ENCODE measurements at places on chromosomes 12 and 14.

- DNase-seq, result no peak
These were observed 896 bp downstream of the EID3 start for GRCh38 chr12:104304261-104305009.

- no peak for DNase-seq
These were observed 57.5 kb downstream of the AP5M1 start for GRCh38 chr14:57326253-57326652.

DNA sequence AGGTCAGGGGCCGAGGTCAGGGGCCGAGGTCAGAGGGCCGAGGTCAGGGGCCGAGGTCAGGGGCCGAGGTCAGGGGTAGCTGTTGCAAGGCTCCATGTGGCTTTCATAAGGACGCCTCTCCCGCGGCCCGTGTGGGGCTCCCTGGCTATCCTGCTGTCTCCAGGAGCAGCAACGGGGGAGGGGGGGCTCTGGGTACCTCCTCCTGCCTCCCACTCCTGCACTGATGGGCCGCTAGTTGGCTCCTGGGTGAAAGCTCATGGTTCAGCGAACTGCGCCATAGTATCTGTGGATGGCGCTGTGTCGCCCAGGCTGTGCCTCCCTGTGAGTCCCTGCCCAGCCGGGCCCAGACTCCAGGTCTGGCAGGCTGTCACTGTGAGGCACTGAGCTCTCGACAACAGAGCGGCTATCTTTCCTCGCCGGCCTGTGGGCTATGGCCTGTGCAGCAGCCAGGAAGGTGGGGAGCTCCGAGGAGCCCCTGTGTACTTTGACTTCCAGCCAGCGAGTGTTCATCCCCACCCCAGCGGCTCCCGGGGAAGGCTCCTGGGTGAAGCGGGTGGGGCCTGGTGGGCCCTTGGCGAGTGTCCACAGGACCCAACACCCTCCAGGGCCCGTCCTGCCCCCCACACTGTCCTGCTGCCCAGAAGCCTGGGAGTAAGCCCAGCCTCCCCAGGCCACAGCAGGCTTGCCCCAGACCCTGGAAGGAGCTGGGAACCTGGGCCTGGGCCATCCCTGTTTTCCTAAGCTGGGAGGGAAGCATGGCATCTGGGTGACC lies 8.1 kb downstream of the RFLNA start:
- DNase-seq, result no peak

- DNase-seq, result no peak
These were observed 186.9 kb upstream of the FLRT2 start for GRCh38 chr14:85342858-85343607.

DNA sequence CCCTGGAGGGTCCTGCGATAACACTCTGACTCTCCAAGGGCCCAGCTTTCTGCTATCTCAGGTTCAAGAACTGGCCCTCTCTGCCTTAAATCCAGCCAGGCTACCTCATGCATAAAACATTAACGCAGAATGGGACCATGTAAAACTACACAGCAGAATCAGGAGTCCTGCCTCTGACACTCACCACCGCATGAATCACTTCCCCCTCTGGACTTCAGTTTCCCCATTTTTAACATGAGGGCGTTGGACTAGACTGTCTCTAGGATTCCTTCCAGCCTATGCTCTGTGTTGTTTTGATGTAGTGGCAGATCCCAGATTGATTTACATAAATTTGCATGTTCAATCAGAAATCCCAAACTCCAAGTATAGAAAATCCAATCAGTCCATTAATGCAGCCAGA lies 3.3 kb downstream of the NCKAP5L start:
- DNase-seq, result peak; percentile 81

DNA sequence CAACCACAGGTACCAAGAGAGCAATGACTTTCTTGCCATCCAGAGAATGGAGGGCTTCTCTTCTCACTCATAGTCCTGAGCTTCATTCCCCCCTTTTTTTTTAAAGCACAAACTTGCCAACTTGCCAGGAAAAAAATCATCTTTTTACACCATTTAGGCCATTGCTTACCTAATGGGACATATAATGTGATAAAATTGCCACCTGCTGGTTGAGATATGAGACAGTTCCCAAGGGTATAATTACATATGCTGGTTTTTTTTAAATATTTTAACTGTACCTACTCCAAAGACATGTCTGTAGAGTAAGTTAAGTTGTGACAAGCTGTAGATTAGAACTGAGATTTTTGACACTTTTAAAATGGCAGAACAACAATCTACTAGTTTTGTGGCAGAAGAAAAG lies 519.1 kb upstream of the SEL1L start:
- no peak for DNase-seq

DNA sequence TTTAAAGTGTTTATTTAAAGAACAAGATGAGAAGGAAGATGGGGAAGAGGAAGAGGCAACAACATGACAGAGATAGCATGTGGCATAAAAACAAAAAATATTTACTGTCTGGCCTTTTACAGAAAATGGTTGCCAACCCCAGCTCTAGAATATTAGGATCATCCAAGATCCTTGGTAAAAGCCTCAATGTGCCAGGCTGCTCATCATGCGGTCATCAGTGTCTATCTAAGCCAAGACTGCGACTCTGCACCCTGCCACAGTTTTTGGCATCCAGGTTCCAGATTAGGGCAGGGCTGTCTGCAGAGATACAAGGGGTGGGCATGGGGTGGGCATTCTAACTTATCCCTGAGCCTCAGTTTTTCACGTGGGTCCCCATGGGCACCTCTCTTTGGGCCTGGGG lies 46.9 kb upstream of the CNTN1 start:
- no peak for DNase-seq

GRCh38 chr12:106118-106591 lies 39.6 kb downstream of the IQSEC3 start:
- peak; percentile 3 for DNase-seq

DNA sequence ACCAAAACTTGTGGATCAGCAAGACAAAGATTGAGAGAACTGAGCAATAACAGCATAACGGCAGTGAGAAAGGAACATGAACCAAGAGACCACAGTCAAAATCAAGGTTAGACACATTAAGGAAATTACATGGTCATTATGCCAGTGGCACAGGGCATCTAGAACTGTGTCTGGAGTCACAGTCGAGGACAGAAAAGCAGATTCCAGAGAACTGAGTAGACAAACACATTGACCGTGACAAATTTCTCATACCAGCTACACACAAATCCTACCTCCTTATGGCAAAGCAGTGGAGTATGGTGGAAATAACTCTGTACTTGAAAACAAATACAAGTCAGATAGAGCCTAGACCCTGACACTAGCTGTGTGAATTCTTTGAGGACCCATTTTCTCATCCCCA lies 367.3 kb downstream of the DUSP6 start:
- no peak for DNase-seq

GRCh38 chr12:63068857-63069442 lies 82.1 kb downstream of the AVPR1A start:
- peak; percentile 49 for DNase-seq

GRCh38 chr12:84964048-84964447 lies 51.4 kb upstream of the SLC6A15 start:
- peak; percentile 8 for DNase-seq

DNA sequence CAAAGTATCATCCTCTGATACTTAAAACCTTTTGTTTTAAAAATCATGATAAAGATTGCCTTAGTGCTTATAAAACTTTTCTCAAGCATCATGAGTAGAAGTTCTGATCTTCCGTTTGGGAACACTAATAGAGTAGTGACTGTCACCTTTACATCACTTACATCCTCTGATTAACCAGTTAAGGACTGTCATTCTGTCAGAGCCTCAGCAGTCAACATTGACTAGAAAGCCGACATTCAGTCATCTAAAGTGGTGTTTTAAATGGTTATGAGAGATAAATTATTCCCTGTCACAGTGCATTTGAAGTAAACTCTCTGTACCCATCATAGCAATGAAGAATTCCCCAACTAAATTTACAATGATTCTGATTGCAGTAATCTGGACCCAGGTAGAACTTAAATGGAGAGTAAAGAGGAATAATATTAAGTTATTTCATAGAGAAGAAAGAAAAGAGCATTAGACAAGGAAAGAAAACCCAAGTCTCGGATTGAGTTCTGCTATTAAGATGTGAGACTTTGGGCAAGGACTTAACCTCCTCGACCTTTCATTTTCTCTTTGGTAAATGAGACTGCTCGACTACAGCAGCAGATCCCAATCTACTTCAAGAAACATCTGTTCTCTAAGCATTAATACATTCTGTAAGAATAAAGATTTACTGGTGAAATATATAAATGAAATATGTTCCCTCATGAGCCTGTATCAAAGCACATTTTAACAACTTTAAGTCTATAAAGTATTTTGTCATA lies 563.9 kb upstream of the LMO3 start:
- DNase-seq, result no peak

- DNase-seq, result no peak
These were observed 2.0 kb downstream of the AQP2 start for GRCh38 chr12:49952391-49953055.

DNA sequence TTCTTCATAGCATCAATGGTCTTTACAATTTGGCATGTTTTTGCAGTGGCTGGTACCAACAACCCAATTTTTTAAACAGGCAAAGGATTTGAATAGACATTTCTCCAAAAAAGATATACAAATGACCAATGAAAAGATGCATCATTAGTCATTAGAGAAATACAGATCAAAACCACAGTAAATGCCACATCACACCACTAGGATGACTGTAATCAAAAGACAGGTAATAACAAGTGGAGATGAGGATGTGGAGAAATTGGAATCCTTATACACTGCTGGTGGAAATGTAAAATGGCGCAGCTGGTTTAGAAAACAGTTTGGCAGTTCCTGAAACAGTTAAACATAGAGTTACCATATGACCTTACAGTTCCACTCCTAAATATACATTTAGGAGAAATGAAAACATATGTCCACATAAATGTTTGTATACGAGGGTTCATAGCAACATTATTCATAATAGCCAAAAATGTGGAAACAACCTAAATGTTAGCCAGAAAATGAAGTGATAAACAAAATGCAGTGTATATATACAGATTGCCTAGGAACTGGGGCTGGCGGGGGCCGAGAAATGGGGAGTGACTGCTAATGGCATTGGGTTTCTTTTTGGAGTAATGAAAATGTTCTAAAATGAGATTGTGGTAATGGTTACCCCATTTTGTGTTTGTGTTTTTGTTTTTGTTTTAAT lies 55.2 kb downstream of the TGFB3 start:
- DNase-seq, result no peak

- no peak for DNase-seq
These were observed 9.0 kb upstream of the TAS2R31 start for GRCh38 chr12:11040162-11040561.

DNA sequence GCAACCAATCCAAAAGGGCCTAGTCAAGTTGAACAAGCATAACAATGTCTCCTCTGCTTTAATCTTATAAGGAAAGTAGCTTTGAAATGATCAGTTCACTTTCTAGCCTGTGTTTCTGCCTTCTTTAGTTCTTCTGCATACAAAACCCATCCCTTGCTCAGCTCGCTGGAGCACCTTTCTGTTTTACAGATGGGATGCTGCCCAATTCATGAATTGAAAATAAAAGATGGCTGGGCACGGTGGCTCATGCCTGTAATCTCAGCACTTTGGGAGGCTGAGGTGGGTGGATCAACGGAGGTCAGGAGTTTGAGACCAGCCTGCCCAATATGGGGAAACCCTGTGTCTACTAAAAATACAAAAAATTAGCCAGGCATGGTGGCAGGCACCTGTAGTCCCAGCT lies 4.5 kb upstream of the RFC5 start:
- DNase-seq, result no peak

DNA sequence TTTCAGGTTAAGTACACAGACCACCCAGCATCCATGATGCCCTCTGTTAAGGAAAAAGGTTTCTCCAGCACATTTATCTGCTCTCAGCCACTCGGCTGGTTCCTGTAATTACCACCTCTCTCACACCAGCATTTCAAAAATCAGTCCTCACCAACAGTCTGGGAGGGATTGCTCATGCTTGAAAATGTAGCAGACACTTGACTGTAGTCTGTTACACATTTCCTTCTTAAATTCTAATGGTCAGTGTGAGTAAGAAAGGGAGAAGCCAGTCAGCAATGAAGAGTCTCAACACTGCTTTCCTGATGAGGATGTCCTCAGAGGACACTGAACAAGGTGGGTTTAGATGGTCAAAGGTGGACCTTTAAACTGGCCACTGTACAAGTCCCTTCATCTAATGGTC lies 6.0 kb downstream of the ZBTB39 start:
- no peak for DNase-seq

DNA sequence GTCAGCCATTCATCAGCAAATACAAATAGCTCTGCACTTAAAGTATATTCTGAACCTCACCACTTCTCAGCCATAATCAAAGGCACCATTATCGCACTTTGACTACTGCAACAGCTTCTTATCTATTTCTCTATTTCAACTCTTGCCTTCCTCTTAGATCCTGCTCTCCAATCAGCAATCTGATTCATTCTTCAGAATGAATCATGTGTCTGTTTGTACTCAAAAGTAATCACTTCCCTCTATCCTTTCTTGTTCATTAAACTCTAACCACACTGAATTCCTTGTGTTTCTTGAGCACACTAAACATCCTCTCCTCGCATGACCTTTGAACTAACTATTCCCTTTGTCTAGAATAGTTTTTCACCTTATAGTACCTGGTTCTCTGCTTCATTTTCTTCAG lies 12.8 kb upstream of the OR4E1 start:
- DNase-seq, result no peak

GRCh38 chr12:75476071-75476470 lies 4.5 kb upstream of the GLIPR1 start:
- no peak for DNase-seq

- DNase-seq, result no peak
These were observed 43.9 kb downstream of the IL31 start for GRCh38 chr12:122130150-122130549.

- DNase-seq, result no peak
These were observed 62.0 kb upstream of the LRTM2 start for GRCh38 chr12:1758376-1758775.

DNA sequence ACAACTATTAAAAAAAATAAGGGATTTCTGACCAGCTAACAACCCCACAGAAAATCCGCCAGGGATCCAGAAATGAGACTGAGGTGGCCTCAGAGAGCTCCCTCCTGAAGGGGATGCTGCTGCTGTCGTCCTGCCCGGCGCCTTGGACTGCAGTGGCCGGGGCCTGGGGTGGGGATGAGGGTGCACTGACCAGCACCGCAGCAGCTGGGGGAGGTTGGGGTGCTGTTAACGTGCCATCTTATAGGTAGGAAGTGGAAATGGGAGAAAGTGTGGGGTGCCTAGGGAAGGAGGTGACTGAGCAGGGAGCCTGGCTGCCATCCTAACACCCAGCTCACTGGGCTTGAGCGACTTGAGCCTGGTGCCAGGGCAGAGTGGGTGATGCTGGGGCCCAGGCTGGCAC lies 32.0 kb downstream of the DDX11 start:
- no peak for DNase-seq

DNA sequence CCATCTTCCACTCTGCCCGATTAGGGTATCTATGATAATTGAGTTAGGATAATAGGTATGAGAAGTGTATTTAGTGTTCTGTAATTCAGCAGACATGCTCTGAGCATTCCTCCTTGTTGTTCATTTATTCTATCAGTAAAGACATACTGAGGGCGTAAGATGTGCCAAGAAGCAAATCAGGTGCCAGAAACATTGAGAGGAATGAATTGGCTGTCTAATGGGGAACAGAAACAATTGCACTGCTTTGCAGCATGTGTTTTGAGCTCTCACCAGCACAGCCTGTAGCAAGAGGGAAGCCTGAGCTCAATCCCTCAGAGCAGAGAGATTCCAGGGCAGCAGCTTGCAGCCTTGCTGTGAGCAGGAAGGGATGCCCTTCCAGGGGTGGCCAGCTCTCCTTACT lies 589.3 kb downstream of the BCL11B start:
- DNase-seq, result no peak

- DNase-seq, result no peak
These were observed 138.8 kb upstream of the RASSF8 start for GRCh38 chr12:25819691-25820090.

Data from mesenchymal stem cell (in vitro differentiated cells and primary cell).